ENCODE measurements at places on chromosomes 6 and 20. TPM values are rescaled to one million over a fixed set of nuclear protein-coding genes. Genes with fewer than 3 reads are reported as not detected.

CDSN gene
- not detected for total RNA-seq

GRM1 gene
- not detected for total RNA-seq

MED20 gene
- 13.5 TPM for total RNA-seq

LY86 gene
- total RNA-seq: 0.60 TPM

SPAG4 gene
- total RNA-seq: 1.3 TPM

ZNF391 gene
- 3.3 TPM for total RNA-seq

NANP gene
- total RNA-seq: 2.8 TPM

SPINT4 gene
- total RNA-seq: not detected

DEFB132 gene
- total RNA-seq: not detected

RBPJL gene
- total RNA-seq: not detected

IFNGR1 gene
- 99.6 TPM for total RNA-seq

APOBEC2 gene
- total RNA-seq: not detected

CCR6 gene
- total RNA-seq: not detected

DNA sequence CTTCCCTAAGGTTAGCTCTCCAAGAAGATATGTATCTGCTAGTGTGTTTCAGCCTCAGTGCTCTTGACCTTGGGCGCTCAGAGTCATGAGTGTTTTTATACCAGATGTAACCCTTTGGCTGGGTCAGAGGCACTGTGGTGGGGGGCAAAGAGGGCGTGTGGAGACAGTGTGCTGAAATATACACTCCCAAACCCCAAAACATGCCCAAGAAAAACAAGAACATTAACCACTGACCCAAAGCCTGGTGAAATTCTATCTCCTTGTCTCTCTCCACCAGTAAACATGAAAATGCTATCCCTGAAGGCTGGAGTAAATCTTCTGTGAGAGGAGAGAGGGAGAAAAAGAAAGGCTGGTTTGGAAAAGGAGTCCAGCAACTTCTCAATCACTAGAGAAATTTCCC, 47.9 kb downstream of the ISM1 start:
- H3K27ac ChIP-seq: no peak overlapping the region
- no peaks in the 10 kb centered on the region for H3K4me1 ChIP-seq
- H3K4me3 ChIP-seq: no peak overlapping the region
- H3K27me3 ChIP-seq: no peaks in the 10 kb centered on the region
- H3K36me3 ChIP-seq: no peaks in the 10 kb centered on the region

GRCh38 chr6:124053315-124053714, 249.7 kb downstream of the NKAIN2 start:
- H3K36me3 ChIP-seq: no peaks in the 10 kb centered on the region
- no peaks in the 10 kb centered on the region for H3K27me3 ChIP-seq
- peaks cover 11% of the 10 kb centered on the region for H3K4me1 ChIP-seq

- no peaks in the 10 kb centered on the region for H3K4me1 ChIP-seq
- H3K36me3 ChIP-seq: no peaks in the 10 kb centered on the region
- no peak overlapping the region for H3K4me3 ChIP-seq
- DNase-seq: no peak
- H3K27me3 ChIP-seq: no peaks in the 10 kb centered on the region
Measured at GRCh38 chr6:31037682-31038081, 27.4 kb downstream of the MUC22 start.

DNA sequence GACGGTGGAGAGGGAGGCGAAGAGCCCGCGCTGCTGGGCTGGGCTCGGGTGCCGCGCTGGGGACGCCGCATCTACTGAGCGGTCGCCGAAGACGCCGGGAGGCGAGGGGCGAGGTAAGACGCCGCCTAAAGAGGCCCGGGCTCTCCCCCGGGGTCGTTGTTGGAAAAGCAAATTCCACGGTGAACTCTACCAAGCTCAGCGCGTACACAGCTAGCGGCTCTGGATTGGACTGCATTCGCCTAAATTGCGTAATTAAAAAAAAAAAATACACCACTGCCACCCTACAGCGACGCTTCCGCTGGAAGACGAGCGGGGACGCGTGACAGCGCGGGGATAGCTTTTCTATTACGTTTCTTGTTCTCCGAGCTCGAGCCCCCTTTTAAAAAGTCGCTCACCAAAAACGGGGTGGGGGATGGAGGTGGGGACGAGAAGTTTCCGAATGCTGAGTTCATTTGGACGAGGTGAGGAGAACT, 92.0 kb upstream of the PRDM1 start:
- peak overlapping the region; percentile 68 for H3K4me3 ChIP-seq
- H3K27ac ChIP-seq: peak overlapping the region; percentile 78
- H3K36me3 ChIP-seq: no peaks in the 10 kb centered on the region
- peaks cover 37% of the 10 kb centered on the region for H3K27me3 ChIP-seq

- no peaks in the 10 kb centered on the region for H3K4me1 ChIP-seq
- no peaks in the 10 kb centered on the region for H3K27me3 ChIP-seq
- no peak overlapping the region for H3K27ac ChIP-seq
Measured at GRCh38 chr20:46226602-46227001, 81.7 kb downstream of the CDH22 start.

DNA sequence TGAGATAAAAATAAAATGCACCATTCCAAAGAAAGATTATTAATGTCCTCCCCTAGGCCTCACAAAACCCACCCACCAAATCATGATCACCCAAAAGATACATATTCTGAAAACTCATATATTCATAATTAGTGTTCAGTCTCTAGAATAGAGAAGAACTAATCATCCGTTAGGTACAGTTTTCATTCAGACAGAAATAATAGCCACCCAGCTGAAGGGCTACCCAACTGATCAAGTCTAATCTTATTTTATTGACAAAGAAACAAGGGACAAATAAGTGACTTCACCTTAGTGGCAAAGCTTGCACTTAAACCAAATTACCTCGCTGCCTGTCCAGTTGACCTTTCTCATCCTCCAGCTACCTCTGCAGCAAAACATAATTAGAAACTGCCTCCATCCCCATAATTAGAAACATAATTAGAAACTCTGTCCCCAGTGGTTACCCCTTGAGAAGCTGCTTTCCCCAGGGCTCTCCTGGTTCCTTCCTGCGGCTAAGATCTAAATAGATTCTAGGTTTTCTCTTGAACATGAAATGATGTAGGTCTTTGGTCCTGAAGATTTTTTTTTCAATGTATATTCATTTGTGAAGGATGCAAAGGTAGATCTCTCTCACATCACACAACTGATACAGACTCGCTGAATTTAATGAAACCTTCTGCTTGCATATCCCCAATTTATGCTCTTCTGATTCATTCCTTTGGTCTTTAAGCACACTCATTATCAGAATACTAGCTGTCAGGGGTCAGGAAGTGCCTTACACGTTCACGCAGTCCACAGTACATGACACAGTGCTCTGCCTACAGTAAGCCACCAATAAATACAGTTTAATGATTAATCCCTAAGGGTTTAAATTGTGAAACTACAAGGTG, 46.3 kb downstream of the HBS1L start:
- H3K27me3 ChIP-seq: no peaks in the 10 kb centered on the region
- H3K27ac ChIP-seq: no peak overlapping the region
- no peaks in the 10 kb centered on the region for H3K4me1 ChIP-seq
- no peaks in the 10 kb centered on the region for H3K36me3 ChIP-seq
- no peak for DNase-seq
- no peak overlapping the region for H3K4me3 ChIP-seq

GRCh38 chr6:44116641-44117382, 10.4 kb downstream of the MRPL14 start:
- no peaks in the 10 kb centered on the region for H3K27me3 ChIP-seq
- no peak overlapping the region for H3K27ac ChIP-seq
- H3K4me3 ChIP-seq: no peak overlapping the region
- peaks cover 16% of the 10 kb centered on the region for H3K4me1 ChIP-seq
- DNase-seq: no peak

DNA sequence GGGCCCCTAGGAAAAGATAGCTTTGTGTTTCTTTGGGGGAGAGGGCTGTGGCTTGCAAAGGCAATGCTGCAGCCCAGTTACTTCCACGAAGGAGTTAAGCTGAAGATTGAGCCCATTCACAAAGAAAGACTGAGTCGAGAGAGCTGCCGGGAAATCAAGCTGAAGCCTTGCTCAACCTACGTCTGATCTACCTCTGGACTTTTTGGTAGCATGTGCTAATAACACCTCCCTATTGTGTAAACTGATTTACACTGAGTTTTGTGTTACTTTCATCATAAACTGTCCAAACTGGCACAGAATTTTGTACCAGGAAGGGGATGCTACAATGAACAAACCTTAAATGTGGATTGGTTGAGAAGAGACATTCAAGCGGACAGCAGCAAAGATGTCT, 23.5 kb downstream of the BANF2 start:
- H3K4me1 ChIP-seq: no peaks in the 10 kb centered on the region
- no peak for DNase-seq
- no peaks in the 10 kb centered on the region for H3K36me3 ChIP-seq
- H3K27ac ChIP-seq: no peak overlapping the region
- no peak overlapping the region for H3K4me3 ChIP-seq

- H3K4me1 ChIP-seq: no peaks in the 10 kb centered on the region
- no peak for DNase-seq
- no peaks in the 10 kb centered on the region for H3K36me3 ChIP-seq
- H3K4me3 ChIP-seq: no peak overlapping the region
Measured at GRCh38 chr6:106063448-106063850, 22.7 kb upstream of the PRDM1 start.

- no peaks in the 10 kb centered on the region for H3K36me3 ChIP-seq
- H3K4me3 ChIP-seq: no peak overlapping the region
- no peak overlapping the region for H3K27ac ChIP-seq
- H3K4me1 ChIP-seq: no peaks in the 10 kb centered on the region
- H3K27me3 ChIP-seq: no peaks in the 10 kb centered on the region
Measured at GRCh38 chr20:14881518-14881917, 544.1 kb upstream of the FLRT3 start.

DNA sequence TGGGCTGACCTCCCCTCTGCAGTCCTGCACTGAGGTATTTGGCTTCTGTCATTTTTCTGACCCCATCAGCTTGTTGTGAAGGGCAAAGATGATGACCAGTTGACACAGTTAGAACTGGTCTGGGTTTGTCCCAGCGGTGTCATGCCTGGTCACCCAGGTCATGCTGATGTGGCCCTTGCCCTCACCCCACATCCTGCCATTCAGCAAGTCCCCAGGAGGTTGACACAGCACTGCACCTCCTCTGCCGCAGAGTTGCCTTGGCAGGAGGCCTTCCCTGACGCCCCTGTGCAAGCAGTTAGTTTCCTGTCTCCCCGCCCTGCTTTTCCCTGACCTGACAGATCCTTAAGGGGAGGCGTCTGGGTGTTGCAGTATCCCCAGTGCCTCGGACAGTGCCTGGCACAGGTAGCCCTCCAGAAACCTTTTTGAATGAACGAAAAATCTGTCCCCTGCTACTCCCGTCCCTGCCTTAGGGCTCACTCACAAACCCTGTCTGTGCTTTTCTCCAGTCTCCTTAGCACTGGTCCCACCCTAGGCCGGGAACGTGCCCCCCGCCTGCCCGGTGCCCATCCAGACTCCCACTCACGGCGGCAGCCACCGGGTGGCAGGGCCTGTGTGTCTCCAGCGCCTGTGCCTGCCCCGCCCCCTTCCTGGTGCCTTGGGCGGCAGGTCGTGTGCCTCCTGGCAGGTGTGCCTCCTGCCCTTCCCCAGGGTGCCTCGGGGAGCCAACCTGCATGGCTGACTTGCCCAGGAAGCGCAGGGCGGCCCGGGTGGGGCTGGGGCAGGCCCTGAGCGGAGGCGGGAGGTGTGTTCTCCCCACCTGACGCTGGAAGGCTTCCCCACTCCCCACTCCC, 146.3 kb upstream of the RNF24 start:
- no peaks in the 10 kb centered on the region for H3K4me1 ChIP-seq
- H3K36me3 ChIP-seq: no peaks in the 10 kb centered on the region
- peak overlapping the region; percentile 74 for H3K27ac ChIP-seq
- H3K27me3 ChIP-seq: no peaks in the 10 kb centered on the region

- no peaks in the 10 kb centered on the region for H3K27me3 ChIP-seq
- no peaks in the 10 kb centered on the region for H3K4me1 ChIP-seq
- no peak overlapping the region for H3K4me3 ChIP-seq
- H3K27ac ChIP-seq: no peak overlapping the region
- DNase-seq: no peak
Measured at GRCh38 chr6:16184129-16184528, 54.3 kb upstream of the GMPR start.

GRCh38 chr6:134744301-134744700, 205.6 kb downstream of the ALDH8A1 start:
- H3K27me3 ChIP-seq: no peaks in the 10 kb centered on the region
- no peaks in the 10 kb centered on the region for H3K4me1 ChIP-seq
- no peaks in the 10 kb centered on the region for H3K36me3 ChIP-seq
- no peak overlapping the region for H3K27ac ChIP-seq

DNA sequence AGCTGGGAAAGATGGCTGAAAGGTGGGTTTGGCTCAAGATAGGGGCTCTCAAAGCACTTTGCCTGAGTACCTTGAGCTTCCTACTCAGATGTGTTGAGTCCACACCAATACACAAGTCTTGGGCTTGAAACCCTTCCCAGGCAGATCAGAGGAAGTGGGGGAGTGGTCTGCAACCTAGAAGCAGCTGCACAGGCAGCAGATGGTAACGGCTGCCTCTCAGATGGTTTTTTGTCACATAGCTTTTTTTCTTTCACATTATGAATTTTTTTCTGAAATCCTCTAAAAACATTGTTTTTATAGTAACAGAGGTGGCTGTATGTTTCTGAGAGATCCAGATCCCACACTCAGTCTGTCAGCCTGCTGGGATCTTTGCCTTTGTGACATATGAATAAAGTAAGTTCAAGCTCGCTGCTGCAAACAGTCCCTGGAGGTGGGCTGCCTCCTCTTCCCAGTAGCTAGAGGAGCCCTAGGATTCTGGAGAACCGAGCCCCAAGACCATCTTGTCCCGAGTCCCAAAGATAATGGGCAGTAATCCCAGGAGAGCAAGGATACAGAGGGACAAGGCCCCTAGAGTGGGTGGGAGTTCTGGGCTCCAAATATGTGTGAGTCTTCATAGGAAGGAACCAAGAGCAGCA, 97.1 kb upstream of the TOP1 start:
- H3K27me3 ChIP-seq: no peaks in the 10 kb centered on the region
- no peak overlapping the region for H3K4me3 ChIP-seq
- no peaks in the 10 kb centered on the region for H3K36me3 ChIP-seq
- no peaks in the 10 kb centered on the region for H3K4me1 ChIP-seq

- no peaks in the 10 kb centered on the region for H3K36me3 ChIP-seq
- H3K27me3 ChIP-seq: no peaks in the 10 kb centered on the region
- H3K4me1 ChIP-seq: no peaks in the 10 kb centered on the region
- no peak overlapping the region for H3K27ac ChIP-seq
- DNase-seq: no peak
Measured at GRCh38 chr6:109527989-109528388, 45.0 kb upstream of the ZBTB24 start.

- H3K27me3 ChIP-seq: no peaks in the 10 kb centered on the region
- H3K36me3 ChIP-seq: no peaks in the 10 kb centered on the region
- no peak overlapping the region for H3K4me3 ChIP-seq
- DNase-seq: no peak
Measured at GRCh38 chr20:8534368-8535160, 402.5 kb downstream of the PLCB1 start.

- DNase-seq: no peak
- peaks cover 9% of the 10 kb centered on the region for H3K4me1 ChIP-seq
- no peaks in the 10 kb centered on the region for H3K27me3 ChIP-seq
- H3K4me3 ChIP-seq: peak overlapping the region; percentile 89
Measured at GRCh38 chr20:10672624-10673127, 1.1 kb downstream of the JAG1 start.

DNA sequence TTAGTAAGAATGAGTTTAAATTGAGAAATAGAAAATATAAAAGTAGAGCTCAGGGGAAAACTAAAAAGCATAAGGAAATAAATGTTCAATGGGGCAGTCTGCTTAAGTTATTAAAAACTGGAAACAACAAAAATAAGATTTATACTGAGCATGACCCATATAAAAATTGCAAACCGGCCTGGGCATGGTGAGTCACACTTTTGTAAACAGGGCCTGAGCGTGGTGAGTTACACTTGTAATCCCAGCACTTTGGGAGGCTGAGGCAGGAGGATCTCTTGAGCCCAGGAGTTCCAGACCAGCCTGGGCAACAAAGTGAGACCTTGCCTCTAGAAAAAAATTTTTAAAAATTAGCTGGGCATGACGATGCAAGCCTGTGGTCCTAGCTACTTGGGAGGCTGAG, 74.6 kb downstream of the TMEM244 start:
- H3K4me3 ChIP-seq: no peak overlapping the region
- no peaks in the 10 kb centered on the region for H3K27me3 ChIP-seq
- no peaks in the 10 kb centered on the region for H3K36me3 ChIP-seq
- no peak overlapping the region for H3K27ac ChIP-seq
- no peak for DNase-seq

All from tibial nerve (tissue), 4 donors.